Caki2 (cell line): ENCODE measurements at places on chromosomes 2 and 18.

DNA sequence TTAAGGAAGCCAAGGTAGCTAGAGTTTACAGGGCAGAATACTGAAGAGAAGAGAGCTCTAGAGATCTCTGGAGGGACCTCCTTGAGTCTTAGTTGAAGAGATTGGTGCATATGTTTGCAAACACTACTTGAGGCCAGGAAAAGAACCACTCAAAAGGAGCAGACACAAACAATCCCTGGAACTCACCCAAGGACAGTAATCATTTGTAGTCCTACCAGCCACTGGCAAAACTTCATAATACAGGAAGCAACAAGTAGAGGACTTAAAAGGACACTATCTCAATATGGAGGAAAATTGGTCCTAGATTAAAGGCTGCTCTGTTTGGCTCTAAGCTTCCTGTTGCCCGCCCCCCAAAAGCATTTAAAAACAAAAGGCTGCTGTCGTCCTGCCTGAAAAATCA lies 46.9 kb upstream of the UBXN4 start:
- no peak for DNase-seq

GRCh38 chr2:211457325-211457724 lies 900.9 kb downstream of the CPS1 start:
- no peak for DNase-seq

- DNase-seq, result no peak
Observed at GRCh38 chr2:10469301-10469700, 21.2 kb upstream of the ODC1 start.

GRCh38 chr2:207135801-207136457 lies 29.8 kb downstream of the KLF7 start:
- DNase-seq, result no peak

- DNase-seq, result peak; percentile 76
Observed at GRCh38 chr18:2027016-2027415, 544.3 kb downstream of the METTL4 start.

- DNase-seq, result no peak
Observed at GRCh38 chr18:13371689-13372418, 153.3 kb downstream of the LDLRAD4 start.

GRCh38 chr2:204313256-204313655 lies 232.0 kb upstream of the PARD3B start:
- no peak for DNase-seq

GRCh38 chr2:11589316-11589940 lies 55.6 kb downstream of the GREB1 start:
- DNase-seq, result no peak

- no peak for DNase-seq
Observed at GRCh38 chr2:119109866-119110265, 48.7 kb downstream of the C1QL2 start.
